ENCODE measurements at places on chromosomes 1 and 21. TPM values are rescaled to one million over a fixed set of nuclear protein-coding genes. Genes with fewer than 3 reads are reported as not detected.

Gene SYT14
- 1.00 TPM for total RNA-seq

Gene HES4
- total RNA-seq, result 68.7 TPM

Gene FAM177B
- total RNA-seq, result not detected

DNA sequence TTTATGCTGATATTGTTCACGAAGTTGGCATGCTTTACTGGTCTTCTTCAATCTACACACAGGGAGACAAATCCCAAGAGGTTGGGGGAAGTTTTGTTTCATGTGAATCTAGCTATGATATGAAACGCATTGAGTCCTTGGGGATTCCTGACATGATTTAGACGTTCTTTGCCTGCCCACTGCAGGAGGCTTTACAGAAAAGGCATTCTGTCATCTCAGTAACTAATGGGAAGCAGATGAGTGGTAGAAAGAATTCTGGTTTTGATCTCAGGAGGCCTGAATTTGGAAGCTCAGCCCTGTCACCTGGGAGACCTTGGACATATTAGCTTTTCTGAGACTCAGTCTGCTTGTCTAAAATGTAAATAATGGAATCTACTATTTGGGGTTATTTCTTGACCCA, 383.0 kb upstream of the NFIA start:
- DNase-seq, result no peak

GRCh38 chr1:173507847-173508209, 30.7 kb downstream of the PRDX6 start:
- DNase-seq, result no peak

- DNase-seq, result no peak
These were observed 49.3 kb downstream of the ZC3H11B start for GRCh38 chr1:219563568-219563967.

All from SJSA1 (cell line).